ENCODE measurements at places on chromosomes 3 and 15.

- no peak for DNase-seq
Measured at GRCh38 chr15:31230630-31231485, 95.8 kb upstream of the KLF13 start.

GRCh38 chr15:68231102-68231818 is 1.7 kb upstream of the CLN6 start:
- DNase-seq = no peak

GRCh38 chr15:31974855-31975829 is 55.2 kb upstream of the CHRNA7 start:
- DNase-seq = no peak

- DNase-seq = no peak
Measured at GRCh38 chr3:136008732-136009470, 43.4 kb downstream of the PPP2R3A start.

- DNase-seq = no peak
Measured at GRCh38 chr3:157091083-157091833, 68.7 kb downstream of the CCNL1 start.

GRCh38 chr3:70028361-70028760 is 28.8 kb downstream of the SAMMSON start:
- no peak for DNase-seq

DNA sequence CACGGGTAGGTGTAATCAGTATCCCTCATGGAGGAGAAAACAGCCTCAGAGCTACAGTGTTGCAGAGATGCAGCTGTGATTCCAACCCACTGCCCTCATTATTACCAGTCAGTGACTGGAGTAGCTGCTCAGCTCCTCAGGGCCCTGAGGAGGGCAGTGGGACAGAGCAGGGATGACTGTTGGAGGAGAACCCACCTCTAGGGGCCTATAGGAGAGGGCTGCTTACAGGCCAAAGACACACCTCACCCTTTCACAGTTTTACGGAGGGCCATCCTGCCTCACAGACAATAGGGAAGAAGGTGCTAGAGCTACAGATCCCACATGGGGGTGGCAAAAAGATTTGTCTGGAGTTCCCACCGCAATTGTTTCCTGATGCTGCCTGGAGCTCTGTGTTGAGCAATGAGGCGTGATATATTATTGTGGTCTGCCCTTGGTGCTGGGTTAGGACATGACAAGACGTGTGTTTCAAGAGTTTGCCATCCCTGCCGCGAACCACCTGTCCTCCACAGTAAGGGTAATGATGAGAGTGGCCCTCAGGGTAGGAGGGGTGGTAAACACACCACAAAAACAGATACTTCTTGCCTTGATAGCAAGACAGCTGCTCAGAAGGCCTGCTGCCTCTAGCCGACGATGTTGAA is 140.5 kb upstream of the TPM1 start:
- no peak for DNase-seq

GRCh38 chr3:143810953-143811265 is 37.4 kb downstream of the SLC9A9 start:
- no peak for DNase-seq

GRCh38 chr3:63655519-63655918 is 3.0 kb downstream of the SNTN start:
- no peak for DNase-seq

- no peak for DNase-seq
Measured at GRCh38 chr3:154324919-154325318, 632 bp upstream of the DHX36 start.

DNA sequence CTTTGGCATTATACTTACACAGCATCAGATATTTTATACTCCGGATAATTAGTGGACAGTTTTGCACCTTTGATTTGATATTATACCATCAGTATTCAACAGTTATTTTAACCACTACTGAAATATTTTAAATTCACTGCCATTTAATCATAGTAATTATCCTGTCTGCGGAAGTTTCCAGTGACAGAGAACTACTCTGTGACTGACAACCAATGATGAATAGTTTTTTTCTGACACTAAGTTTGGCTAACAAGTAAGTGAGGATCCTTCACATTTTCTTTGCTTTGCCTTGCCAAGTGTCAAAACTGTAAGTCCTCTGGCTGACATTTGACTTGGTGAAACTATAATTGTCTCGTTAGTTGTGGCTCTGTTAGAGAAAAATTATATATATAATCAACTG is 30.5 kb upstream of the GOLGA8B start:
- DNase-seq = no peak

GRCh38 chr15:32919749-32920414 is 202.1 kb downstream of the GREM1 start:
- no peak for DNase-seq

DNA sequence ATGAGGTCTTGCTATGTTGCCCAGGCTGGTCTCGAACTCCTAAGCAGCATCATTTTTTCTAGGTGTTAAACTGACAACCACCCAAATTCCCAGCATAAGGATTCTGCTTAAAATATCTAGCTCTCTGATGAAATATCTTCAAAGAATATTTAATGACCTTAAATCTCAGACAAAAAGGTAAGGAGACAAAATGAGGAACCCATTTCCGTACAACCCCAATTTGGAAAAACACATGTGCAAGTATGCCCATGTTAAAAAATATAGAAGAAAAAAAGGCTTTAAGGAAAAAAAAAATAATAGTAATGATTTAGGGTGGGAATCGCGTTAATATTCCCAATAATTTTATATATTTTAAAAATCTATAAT is 1.4 kb upstream of the SACM1L start:
- DNase-seq = no peak

DNA sequence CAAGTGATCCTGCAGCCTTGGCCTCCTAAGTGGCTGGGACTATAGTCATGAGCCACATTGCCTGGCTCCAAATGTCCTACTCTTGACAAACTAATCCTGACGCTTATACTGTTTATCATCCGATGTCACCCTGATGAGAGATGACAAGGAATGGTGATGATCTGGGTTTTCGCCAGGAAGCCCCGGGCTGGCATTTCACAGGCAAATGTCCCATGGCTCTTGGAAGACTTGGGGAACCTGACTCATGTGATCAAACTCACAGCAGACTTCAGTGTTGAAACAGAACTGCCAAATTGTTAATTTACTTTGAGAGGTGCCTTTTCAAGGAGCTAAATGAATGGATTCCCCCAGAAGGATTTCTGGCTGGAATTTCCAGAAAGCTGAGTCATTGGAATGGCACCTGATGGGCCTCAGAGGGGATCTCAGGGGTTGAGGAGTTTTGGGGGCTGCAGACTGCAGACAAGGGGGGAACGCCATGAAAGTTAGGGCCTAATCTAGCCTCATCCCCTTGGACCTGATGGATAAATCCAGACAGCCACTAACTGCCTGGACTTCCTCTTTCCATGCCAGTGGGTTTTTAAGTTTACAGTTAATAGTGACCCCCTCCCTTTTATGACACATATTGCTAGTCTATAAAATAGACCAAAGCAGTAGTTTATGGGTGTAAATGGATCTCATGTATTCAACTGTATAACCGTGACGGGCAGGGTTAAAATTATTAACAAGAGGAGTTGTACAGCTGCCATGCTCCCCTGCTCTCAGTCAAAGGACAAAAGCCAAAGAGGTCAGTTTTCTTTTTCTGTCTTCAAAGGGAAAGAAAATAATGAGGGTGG is 146.6 kb downstream of the CHSY1 start:
- DNase-seq = no peak

GRCh38 chr3:185207931-185208746 is 45.7 kb downstream of the EHHADH start:
- no peak for DNase-seq

DNA sequence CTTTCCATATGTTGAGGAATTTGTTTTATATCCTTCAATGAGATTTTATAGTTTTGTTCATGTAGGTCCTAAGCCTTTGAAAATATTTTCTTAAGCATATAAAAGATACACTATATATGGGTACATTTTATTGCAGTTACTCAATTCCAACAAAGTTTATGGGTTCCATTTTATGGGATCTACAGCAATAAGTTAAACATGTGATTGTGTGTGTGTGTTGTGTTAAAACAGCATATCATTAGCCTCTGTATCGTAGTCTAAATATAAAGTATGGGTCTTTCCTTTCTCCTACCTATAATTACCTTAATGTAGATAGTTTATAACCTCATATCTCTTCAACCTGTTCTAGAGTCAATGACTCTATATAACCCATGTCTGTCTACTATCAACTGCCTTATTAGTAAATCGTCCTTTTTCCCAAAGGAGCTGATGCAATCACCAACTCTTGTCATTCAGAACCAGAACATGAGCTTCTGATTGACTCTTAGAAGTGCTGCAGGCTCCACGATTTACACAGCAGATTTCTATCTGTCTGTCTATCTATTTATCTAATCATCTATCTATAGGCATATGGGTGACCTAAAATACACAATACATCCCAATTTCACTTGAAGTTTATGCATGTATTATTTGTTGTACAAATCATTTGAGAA is 512.6 kb upstream of the CBLB start:
- no peak for DNase-seq

DNA sequence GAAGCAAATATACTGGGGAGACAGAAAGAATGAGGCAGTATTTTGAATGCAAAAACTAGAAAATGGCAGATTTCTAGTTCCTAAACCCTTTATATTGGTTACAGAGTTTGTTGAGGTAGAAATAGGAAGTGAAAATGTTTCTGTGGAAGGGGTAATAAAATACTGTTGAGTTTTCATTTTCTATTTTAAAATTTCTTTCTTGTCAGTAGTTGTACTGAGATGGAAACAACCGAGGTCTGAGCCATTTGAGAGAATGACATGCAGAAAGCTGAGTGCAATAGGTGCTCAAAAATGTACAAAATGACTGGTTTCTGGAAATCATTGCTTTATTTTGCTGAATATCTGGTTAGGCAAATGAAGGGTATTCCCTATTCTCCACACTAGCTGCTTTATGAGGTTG is 361.4 kb downstream of the CHL1 start:
- DNase-seq = no peak

GRCh38 chr3:112409041-112409440 is 76.1 kb downstream of the CD200 start:
- DNase-seq = no peak

DNA sequence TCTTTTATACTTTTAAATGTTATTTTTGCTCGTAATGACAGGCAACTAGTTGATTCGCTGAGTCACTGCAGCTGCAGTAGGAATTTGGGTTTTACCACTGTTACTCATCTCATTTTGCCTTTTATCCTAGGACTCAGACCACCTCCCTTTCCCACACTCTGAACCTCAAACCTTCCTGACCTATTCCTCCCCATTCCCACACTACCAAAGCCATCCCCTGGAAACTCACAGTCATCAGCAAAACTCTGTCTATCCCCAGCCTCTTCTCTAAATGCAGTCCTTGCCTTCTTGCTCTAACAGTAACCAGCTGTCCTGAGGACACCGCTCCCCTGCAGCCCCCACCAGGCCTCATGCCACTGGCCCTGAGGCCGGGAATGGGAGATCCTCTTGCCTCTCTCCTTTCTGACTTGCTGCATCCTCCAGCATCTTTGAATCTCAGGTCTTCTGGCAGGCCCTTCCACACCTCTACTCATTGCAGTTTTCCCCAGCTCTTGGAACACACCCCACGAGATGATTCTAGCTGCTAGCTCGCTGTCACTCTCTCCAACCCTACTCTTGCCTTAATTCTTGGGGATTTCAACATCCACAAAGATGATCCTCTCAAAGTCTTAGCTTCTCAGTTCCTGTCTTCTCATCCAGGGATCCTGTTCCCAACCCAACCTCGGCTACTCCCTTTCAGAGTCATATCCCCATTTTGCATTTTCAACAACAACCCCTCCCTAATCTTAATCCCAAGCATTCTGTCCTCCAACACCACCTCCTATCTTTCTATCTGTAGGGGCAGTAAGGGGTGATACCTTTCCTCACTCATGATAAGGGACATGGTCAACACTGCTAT is 55.9 kb upstream of the C3orf80 start:
- no peak for DNase-seq

GRCh38 chr3:30354972-30355371 is 251.4 kb upstream of the TGFBR2 start:
- DNase-seq = no peak

DNA sequence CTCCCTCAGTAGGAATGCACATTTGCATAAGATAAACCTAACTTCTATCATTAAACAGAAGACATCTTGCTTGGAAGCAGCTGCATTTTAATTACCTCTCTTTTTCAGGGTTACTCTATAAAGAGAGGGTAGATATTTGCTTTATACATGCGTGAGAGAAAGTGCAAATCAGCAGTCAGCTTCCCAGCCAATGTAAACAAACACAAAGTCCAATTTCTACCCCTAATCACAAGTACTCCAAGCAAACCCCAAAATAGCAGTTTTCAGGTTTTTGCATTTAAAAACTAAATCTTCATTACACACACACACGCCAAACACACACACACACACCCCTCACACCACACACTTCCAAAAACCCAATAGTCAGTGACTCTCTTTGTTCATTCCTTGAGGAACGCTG is 303.9 kb upstream of the ALCAM start:
- no peak for DNase-seq

GRCh38 chr15:41331833-41332193 is 578 bp downstream of the OIP5 start:
- no peak for DNase-seq

GRCh38 chr3:112653881-112654300 is 12.9 kb upstream of the CCDC80 start:
- no peak for DNase-seq

DNA sequence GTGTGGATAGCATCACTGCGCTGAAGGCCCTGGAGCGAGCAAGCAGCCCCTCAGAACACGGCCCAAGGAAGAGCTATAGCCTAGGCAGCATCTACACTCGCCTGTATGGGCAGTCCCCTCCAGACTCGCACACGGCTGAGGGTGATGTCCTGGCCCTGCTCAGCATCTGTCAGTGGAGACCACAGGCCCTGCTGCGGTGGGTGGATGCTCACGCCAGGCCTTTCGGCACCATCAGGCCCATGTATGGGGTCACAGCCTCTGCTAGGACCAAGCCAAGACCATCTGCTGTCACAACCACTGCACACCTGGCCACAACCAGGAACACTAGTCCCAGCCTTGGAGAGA is 20.5 kb downstream of the ATRIP start:
- no peak for DNase-seq

DNA sequence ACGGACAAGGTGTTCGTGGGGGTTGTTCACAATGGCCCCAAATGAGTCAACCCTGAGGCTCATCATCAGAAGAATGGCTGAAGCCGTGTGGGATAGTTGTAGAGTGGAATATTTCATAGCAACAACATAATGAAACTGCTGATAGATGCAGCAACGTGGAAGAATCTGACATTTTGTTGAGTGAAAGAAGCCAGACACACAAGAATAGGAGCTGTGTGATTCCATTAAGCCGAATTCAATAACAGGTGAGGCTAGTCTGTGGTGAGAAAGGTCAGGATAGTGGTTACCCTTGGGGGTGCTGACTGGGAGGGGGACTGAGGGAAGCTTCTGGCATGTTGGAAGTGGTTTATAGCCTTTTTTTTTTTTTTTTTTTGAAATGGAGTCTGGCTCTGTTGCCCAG is 144.0 kb downstream of the SMAD6 start:
- DNase-seq = no peak

GRCh38 chr3:50168388-50168787 is 13.3 kb downstream of the SEMA3F start:
- no peak for DNase-seq

GRCh38 chr15:92294759-92295158 is 98.9 kb upstream of the ST8SIA2 start:
- DNase-seq = no peak

Data from SW 1271 (cell line).